IPS DF 6.9 (cell line): ENCODE measurements at places on chromosomes 3 and 15.

DNA sequence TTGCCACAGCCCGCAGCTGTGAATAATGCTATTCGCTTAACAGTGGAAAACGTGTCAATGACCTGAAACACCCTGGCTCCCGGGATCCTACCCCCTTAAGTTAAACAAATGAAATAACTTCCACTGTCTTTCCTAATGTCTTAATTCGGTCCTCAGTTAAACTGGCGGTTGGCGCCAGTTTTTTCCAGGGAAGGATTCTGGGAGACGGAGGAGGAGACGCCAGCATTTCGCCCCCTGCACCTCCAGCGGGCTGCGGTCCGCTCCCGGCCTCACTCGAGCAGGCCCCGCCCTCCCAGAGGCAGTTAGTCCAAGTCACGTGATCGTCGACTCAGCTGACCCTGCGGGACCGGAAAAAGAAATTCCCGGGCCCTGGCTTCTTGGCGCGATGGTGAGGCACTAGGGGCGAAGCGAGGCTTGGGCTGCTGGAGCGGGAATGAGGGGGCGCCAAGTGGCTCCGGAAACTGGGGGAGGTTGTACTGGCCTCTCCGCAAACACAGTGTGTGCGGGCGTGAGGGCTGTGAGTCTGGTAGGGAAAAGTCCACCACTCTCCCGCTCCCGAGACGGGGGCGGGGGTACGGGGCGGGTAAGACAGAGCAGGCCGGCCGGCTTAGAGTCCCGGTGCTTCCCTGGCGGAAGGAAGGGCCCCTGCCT, at the start of gene COMMD4:
Gene COMMD4 (plus strand): TSS at position 359 of the 651 bp plus-strand sequence. CDS start 27 bp downstream, at position 386.
- no peaks in the 10 kb centered on the region for H3K27me3 ChIP-seq
- peak; percentile 87 for DNase-seq
- no peaks in the 10 kb centered on the region for H3K4me1 ChIP-seq
- no peak within 1 kb of the TSS for H3K27ac ChIP-seq
- peak within 1 kb of the TSS; percentile 91 for H3K4me3 ChIP-seq

DNA sequence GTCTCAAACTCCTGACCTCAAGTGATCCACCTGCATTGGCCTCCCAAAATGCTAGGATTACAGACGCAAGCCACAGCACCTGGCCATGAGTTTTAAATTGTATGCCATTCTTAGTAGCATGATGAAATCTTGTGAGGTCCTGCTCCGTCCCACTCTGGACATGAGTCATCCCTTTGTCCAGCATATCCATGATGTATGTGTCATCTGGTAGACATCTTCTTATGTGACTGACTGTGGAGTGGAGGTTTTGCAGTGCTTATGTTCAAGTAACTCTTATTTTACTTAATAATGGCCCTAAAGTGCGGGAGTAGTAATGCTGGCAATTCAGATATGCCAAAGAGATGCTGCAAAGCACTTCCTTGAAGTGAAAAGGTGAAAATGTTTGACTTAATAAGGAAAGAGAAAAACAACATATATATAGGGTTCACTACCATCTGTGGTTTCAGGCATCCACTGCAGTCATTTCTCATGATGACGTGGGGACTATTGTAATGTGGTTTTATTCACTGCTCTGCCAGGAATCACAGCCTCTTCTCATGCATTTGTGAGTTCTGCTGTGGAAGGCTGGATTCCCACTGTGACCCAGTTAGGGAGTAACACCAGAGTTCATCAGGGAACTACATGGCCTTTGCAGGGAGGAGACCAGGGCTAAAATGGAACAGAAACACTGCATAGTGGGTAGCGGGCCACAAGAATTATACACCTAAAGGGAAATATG, 204.6 kb upstream of the STRIT1 start:
- no peak overlapping the region for H3K27ac ChIP-seq
- no peak overlapping the region for H3K4me3 ChIP-seq
- H3K27me3 ChIP-seq = no peaks in the 10 kb centered on the region
- H3K4me1 ChIP-seq = no peaks in the 10 kb centered on the region

GRCh38 chr3:105512061-105512460, 145.4 kb downstream of the ALCAM start:
- peaks cover 2% of the 10 kb centered on the region; the same call in 1 of the 2 replicates for H3K4me1 ChIP-seq
- H3K27ac ChIP-seq = no peak overlapping the region
- no peak for DNase-seq
- H3K4me3 ChIP-seq = no peak overlapping the region

DNA sequence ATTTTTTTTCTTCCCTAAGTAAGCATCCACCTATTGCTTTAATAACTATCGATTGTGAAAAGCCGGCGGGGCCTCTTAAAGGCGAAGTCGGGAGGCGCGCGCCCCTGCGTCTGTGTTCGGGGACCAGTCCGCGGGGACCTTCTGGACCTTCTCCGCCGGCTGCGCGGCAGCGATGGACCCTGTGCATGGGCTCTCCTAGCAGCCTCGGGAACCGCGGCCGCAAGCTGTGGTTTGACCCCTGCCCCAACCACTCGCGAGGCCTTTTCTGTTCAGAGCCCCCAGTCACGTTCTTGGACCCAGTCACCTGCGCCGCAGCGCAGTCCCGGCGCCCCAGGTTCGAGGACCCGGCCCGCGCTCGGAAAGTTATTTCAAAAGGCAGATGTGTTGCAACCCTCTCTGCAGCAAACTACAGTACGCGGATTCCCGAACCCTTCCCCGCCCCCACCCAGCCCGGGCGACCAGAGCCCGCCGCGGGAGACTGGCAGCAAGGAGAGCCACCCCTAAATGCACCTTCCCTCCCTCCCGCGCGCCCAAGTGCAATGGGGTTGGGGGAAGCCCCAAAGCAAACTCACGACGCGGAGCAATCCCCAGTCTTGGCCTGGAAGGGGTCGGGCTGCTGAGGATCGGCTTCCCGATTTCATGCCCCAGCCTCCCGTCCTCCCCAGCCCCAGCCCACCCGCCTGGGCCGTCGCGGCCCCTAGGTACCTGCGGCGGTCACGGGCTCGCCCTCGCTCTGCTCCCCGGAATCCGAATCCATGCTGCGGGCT, 684 bp downstream of the TNFAIP8L3 start:
- no peaks in the 10 kb centered on the region; the same call in 1 of the 2 replicates for H3K36me3 ChIP-seq
- no peaks in the 10 kb centered on the region; the same call in 1 of the 2 replicates for H3K4me1 ChIP-seq
- H3K4me3 ChIP-seq = peak overlapping the region; percentile 66
- DNase-seq = no peak

GRCh38 chr3:55574671-55575070, 87.6 kb upstream of the WNT5A start:
- no peak overlapping the region for H3K27ac ChIP-seq
- H3K27me3 ChIP-seq = no peaks in the 10 kb centered on the region
- H3K4me3 ChIP-seq = no peak overlapping the region
- no peaks in the 10 kb centered on the region for H3K36me3 ChIP-seq
- DNase-seq = no peak

DNA sequence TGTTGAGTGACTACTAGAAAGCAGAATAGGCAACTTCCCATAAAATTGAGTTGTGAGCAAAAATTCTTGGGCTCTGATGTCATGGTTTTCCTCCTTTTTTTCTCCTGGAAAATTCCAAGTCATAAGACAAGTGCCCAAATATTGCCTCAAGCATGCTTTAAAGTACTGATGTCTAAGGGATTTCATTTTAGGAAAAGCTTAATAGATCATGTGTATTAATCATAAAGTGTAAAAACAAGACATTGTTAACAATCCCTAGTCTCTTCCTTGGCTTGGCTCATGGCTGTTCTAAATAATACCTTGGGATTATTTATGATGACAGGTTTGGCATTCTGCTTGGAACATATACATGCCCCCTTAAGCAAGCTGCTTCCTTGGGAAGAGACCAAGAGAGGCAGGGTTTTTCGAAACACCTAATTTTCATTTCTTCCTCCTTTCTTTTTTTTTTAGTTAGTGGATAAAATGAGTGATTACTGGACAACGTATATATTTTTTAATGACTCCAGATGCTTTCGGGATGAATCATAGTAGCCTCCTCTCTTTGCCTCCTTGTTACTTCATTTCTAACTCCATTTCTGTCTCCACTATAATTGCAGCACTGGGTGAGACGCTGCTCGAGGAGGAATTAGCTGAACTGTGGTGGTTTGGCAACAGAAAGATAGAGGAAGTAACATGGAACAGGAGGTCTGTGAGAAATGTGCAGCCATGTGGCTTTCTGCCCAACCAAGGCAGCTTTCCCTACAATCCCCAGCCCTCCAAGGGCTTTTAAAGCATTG, 104.9 kb downstream of the TPRG1 start:
- no peak overlapping the region for H3K27ac ChIP-seq
- no peak overlapping the region for H3K4me3 ChIP-seq
- no peaks in the 10 kb centered on the region for H3K4me1 ChIP-seq
- DNase-seq = no peak
- H3K27me3 ChIP-seq = no peaks in the 10 kb centered on the region

GRCh38 chr3:10280177-10280529, 12.6 kb downstream of the GHRL start:
- no peaks in the 10 kb centered on the region for H3K27me3 ChIP-seq
- DNase-seq = no peak
- no peaks in the 10 kb centered on the region for H3K4me1 ChIP-seq

DNA sequence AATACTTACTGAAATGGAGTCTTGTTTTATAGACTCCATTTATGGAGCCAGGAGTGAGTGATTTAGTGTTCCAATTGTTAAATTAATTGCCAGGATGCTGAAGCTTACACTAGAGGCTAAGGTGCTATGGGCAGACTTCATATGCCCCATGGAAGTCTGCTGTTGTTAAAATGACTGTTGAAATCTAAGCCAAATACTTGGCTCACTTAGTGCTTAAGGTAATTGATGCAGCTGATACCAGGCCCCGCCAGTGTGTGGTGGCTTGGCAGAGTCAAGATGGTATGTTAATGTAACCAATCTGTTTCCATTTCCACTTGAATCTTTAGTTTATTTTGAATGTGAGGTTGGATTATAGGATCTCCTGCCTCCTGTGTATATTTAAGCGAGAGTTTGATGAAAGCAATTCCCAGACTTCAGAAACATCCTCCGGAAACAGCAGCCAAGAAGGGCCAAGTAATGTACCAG, 187.1 kb downstream of the ITPR1 start:
- H3K4me3 ChIP-seq = no peak overlapping the region
- H3K27ac ChIP-seq = no peak overlapping the region

GRCh38 chr3:42306499-42306898, 40.5 kb upstream of the CCK start:
- no peak for DNase-seq
- H3K36me3 ChIP-seq = no peaks in the 10 kb centered on the region
- no peaks in the 10 kb centered on the region for H3K27me3 ChIP-seq
- no peaks in the 10 kb centered on the region for H3K4me1 ChIP-seq
- H3K27ac ChIP-seq = no peak overlapping the region
- H3K4me3 ChIP-seq = no peak overlapping the region

DNA sequence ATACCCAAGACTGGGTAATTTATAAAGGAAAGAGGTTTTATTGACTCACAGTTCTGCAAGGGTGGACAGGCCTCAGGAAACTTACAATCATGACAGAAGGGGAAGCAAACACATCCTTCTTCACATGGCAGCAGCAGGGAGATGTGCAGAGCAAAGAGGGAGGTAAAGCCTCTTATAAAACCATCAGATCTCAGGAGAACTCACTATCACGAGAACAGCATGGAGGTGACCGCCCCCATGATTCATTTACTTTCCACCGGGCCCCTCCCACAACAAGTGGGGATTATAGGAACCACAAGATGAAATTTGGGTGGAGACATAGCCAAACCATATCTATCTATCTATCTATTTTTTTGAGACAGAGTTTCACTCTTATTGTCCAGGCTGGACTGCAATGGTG, 5.4 kb downstream of the GDPGP1 start:
- no peak for DNase-seq
- no peaks in the 10 kb centered on the region for H3K27me3 ChIP-seq
- H3K4me3 ChIP-seq = no peak overlapping the region
- H3K4me1 ChIP-seq = no peaks in the 10 kb centered on the region
- H3K36me3 ChIP-seq = no peaks in the 10 kb centered on the region
- no peak overlapping the region for H3K27ac ChIP-seq
